GM23338 (cell line): ENCODE measurements at places on chromosomes 4 and X.

- no peak for DNase-seq
Measured at GRCh38 chr4:110201502-110201901, 3.1 kb upstream of the ELOVL6 start.

- no peak for DNase-seq
Measured at GRCh38 chrX:9258421-9259104, 206.3 kb upstream of the TBL1X start.

DNA sequence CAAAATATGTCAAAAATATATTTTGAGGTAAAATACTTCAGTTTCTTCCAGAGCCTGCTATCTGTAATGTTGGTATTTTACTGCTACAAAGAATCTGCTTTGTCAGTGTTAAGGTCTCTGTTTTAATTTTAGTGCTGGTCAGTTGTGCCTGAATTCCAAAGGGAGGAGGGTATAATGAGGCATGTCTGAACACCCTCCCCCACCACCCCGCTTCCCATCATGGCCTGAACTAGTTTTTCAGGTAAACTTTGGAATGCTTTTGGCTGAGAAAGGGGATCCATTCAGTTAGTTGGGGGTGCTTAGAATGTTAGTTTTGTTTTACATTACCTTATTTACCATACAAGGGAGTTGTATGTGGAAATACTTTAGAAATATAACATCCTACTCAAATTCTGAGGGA lies 158.5 kb downstream of the MID1IP1 start:
- DNase-seq = peak; percentile 37

- DNase-seq = no peak
Measured at GRCh38 chr4:142698552-142698951, 147.5 kb downstream of the INPP4B start.

DNA sequence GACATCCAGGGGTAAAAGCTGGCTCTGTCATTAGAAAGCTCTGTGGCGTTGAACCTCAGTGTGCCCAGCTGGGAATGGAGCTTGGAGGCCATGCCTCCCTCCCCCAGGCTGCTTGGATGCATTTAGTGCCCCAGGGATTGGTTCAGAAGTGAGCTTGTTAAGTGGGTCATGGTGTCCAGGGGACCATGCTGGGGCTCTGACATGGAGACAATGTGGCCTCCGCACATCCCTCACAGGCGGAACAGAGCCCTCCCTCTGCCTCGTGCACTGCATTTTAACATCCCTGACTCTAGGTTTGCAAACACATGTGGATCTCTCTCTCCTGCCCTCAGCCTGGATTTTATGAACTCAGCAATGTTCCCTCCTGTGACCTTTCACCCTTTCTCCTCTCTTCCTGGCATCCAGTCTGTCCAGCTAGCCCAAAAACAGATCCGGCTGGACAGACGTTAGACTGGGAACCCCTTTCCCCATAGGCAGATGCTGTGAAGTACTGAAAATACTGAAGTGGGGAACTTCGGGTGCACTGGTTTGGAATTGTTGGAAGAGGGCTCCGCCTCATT lies 81.5 kb downstream of the SORCS2 start:
- no peak for DNase-seq

GRCh38 chr4:123340381-123340701 lies 56.3 kb upstream of the SPRY1 start:
- no peak for DNase-seq

DNA sequence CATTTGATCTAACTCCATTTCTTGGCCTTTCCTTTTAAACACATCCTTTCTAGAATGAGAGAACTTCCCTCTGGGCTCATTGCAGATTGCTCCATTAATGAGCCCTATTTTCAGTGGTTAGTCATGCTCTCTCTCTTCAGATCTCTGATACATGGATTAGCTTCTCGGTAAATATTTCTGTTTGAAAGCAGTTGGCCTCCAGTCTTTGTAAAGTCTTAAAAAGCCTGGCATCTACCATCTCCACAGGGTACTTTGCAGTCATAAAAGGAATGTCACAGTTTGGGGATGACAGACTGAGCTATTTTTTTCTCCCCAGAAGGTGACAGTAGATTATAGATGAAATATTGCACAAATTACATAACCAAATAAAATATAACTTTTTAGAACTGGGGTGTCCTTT lies 72.7 kb downstream of the UNC5C start:
- DNase-seq = no peak

DNA sequence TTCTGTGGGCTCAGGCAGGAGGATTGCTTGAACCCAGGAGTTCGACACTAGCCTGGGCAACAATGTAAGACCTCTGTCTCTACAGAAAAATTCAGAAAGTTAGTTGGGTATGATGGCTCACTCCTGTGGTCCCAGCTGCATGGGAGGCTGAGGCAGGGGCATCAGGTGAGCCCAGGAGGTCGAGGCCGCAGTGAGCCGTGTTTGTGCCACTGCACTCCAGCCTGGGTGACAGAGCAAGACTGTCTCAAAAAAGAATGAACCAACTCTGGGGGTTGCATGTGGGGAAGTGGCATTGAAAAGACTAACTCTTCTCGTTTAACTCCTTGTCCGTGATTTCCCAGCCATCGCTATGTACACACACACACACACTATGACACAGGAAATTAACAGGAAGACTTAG lies 26.9 kb downstream of the ENOPH1 start:
- DNase-seq = no peak

DNA sequence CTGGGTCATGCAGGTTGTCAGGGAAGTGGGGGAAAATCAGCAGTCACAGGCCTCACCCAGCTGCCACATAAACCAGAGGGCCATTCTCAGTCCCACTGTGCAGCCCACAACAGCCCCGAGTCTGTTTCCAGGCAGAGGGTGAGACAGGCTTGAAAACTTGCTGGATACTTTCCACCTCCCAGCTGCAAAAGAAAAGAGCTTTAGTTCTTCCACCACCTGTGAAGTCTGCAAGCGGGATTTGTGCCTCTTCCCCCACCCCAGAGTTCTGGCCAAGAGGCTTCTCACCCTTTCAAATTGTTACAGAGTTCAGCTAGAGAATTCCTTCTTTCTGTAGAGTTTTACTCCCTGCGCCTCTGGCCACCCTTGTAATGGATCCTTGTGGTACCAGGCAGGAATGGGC lies 115.5 kb upstream of the ZDHHC15 start:
- no peak for DNase-seq

DNA sequence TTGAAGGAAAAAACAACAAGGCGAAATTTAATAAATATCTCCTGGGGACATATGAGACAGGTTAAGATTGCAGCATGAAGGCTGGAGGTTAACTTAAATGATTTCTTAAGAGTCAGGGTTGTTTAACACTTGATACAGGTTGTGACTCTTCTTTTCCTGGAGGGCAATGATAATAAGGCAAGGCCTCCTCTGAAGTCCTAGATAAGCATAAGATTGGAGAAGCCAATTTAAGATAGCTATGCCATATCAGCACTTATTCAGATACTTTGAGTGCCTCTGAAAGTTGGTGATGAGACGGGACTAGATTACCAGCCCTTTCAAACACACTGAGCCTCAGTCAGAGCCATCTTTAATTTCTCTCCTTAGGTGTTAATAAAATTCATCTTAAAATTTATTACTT lies 350.8 kb downstream of the FBXO8 start:
- DNase-seq = no peak

DNA sequence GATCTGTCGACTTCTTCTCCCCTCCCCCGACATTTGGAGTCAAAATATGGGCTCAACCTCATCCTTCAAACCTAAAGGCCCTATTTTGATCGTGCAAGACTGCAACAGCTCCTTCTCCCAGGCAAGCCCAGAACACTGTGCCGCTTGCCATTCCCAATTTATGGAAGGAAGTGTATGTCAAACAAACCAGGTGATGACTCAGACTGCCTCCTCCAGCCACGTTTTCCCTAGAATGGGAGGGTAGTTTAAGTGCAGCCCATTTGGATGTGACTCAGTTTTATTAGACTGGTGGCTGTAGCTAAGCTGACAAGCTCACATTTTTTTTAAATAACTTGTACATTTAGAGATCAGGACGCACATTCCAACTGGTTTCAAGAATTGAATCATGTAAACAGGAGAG lies 570.4 kb upstream of the DIPK2B start:
- no peak for DNase-seq

GRCh38 chrX:103092942-103093341 lies at the start of gene NXF3:
TSS of gene NXF3 (minus strand) at chrX:103093143. CDS start at chrX:103093023, 120 bp downstream.
- no peak for DNase-seq

- peak; percentile 61 for DNase-seq
Measured at GRCh38 chr4:184473499-184474262, 669 bp downstream of the IRF2 start.

- DNase-seq = peak; percentile 36
Measured at GRCh38 chrX:46642145-46642544, 68.6 kb downstream of the CHST7 start.

- no peak for DNase-seq
Measured at GRCh38 chr4:47330866-47331265, 132.6 kb downstream of the COMMD8 start.

- DNase-seq = peak; percentile 5
Measured at GRCh38 chr4:22237846-22238494, 277.9 kb downstream of the ADGRA3 start.

GRCh38 chr4:77026322-77026704 lies 49.5 kb downstream of the CCNI start:
- no peak for DNase-seq

DNA sequence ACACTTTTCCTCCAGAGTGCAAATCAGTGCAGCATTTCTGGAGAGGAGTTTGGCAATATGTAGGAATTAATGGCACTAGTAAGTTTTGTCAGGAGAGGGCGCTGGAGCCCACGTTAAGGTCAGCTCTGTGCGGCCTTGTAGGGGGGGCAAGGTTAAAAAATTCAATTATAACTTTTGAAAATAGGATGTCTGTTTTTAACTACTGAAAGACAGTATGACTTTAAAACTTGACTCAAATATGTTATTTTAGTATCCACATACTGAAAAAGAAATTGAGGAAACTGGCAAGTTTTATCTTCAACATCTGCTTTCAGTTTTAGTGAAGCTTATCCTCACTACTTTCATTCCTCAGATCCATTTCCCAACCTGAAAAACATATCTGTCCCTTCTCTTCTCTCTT lies 30.9 kb upstream of the HSD17B13 start:
- DNase-seq = peak; percentile 71

- no peak for DNase-seq
Measured at GRCh38 chr4:102640669-102641068, 120.1 kb downstream of the MANBA start.

DNA sequence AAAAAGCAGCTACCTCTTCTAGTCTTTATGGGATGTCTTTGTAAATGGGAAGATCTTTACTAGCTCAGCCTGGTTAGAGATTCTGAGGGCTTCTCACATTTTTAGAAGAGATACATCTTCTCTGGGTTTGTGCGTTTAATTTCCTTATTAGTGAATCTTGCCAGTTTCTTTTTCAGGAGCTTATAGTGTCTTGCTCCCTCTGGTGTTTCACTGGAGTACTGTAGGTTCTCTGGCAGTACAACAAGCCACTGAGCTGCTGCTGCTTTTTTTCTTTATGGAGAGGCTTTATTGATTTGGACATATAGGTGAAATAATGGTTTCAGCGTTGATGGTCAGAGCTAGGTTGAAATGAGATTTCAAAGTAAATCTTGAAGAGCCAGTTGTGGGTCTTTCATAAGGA lies 82.9 kb downstream of the LAS1L start:
- DNase-seq = peak; percentile 56

GRCh38 chr4:6184169-6184568 lies 16.2 kb downstream of the JAKMIP1 start:
- no peak for DNase-seq

- DNase-seq = no peak
Measured at GRCh38 chr4:44147571-44148075, 301.0 kb downstream of the KCTD8 start.

- DNase-seq = no peak
Measured at GRCh38 chrX:15906041-15906943, 51.7 kb upstream of the AP1S2 start.

- no peak for DNase-seq
Measured at GRCh38 chr4:14917298-14917633, 85.0 kb upstream of the CPEB2 start.

GRCh38 chr4:18695733-18696527 lies 674.4 kb upstream of the LCORL start:
- peak; percentile 47 for DNase-seq

- DNase-seq = peak; percentile 73
Measured at GRCh38 chrX:153708415-153708814, 15.8 kb downstream of the BCAP31 start.

GRCh38 chr4:36476135-36476534 lies 194.7 kb downstream of the DTHD1 start:
- DNase-seq = no peak

GRCh38 chrX:150587585-150588503 lies 19.4 kb downstream of the MTM1 start:
- no peak for DNase-seq

DNA sequence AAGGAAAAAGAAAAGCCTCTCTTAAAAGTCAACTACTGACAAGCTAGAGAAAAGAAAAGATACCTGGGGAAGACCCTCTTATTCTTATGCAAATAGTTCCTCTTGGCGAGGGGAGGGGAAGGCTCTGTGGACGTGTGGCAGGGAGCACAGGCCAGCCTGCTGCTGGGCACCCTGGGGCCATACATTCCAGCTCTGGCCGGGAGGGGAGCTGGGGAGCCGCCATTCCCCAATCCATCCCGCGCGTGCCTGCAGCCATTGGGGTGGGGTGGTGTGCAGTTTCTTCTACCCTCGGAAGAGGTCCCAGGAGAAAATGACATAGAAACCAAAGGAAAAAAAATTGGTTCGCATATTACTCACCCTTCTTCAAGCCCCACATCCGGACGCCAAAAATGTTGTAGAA lies 1496.4 kb downstream of the RPA4 start:
- DNase-seq = peak; percentile 66

GRCh38 chr4:88661739-88662138 lies 35.9 kb downstream of the NAP1L5 start:
- no peak for DNase-seq

GRCh38 chr4:1611501-1611870 lies 72.6 kb downstream of the FAM53A start:
- DNase-seq = no peak

GRCh38 chr4:138959097-138959815 lies 56.3 kb upstream of the NOCT start:
- DNase-seq = no peak

GRCh38 chr4:51930557-51930956 lies 87.6 kb downstream of the DCUN1D4 start:
- DNase-seq = no peak

- DNase-seq = peak; percentile 89
Measured at GRCh38 chr4:2393353-2394270, 24.8 kb downstream of the ZFYVE28 start.

- DNase-seq = peak; percentile 34
Measured at GRCh38 chr4:83114576-83114975, at the start of gene PLAC8. TSS of gene PLAC8 (minus strand) at chr4:83114729. CDS start at chr4:83107921, 6,808 bp downstream.

- DNase-seq = no peak
Measured at GRCh38 chrX:107480272-107480671, 30.8 kb downstream of the FRMPD3 start.

GRCh38 chrX:124023838-124024238 lies 62.3 kb downstream of the STAG2 start:
- no peak for DNase-seq

- DNase-seq = peak; percentile 62
Measured at GRCh38 chrX:51148848-51149247, 183.8 kb upstream of the NUDT10 start.

- DNase-seq = no peak
Measured at GRCh38 chr4:91961504-91961903, 342.3 kb upstream of the GRID2 start.

DNA sequence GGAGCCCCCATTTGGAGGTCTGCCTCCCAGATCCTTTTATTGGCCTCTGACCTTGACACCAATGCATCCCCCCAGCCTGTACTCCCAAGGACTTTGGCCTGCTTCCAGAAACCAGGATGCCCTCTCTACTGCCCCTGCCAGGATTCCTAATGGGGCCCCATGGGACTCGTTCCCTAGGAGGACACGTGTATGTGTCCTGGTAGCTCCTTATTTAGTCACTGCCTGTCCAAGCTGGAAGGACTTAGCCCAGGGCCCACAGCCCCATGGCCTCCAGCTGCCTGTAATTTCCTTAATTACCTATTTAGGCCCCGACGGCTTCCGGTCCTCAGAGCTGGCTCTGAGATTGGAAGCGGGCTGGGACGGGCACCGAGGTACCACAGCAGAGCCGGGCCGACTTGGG lies 9.4 kb downstream of the ATP2B3 start:
- DNase-seq = no peak
